Stimulated activated CD8-positive, alpha-beta memory T cell treated with anti-CD3 and anti-CD28 coated beads, Interleukin-7, amount 100 ng/mL, for 1 hour (primary cell): ENCODE measurements at places on chromosomes 1 and 21.

DNA sequence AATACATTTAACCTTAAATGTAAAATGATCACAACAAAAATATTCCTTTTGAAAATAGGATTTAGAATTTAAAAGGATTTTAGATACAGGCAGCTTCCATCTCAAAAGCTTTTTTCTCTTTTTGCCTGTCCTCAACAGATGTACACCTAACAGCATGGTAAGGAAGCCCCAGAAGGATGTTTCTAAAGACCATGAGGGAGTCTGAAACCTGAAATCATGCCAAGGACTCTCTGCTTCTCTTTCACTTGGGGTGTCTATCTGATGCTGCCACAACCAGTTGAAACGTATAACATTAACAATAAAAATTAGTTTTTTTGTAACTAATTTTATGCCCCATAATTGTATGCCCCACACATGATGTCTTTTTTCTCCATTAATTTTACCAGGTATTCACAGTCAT, 5.4 kb upstream of the ZNF281 start:
- DNase-seq, result no peak

DNA sequence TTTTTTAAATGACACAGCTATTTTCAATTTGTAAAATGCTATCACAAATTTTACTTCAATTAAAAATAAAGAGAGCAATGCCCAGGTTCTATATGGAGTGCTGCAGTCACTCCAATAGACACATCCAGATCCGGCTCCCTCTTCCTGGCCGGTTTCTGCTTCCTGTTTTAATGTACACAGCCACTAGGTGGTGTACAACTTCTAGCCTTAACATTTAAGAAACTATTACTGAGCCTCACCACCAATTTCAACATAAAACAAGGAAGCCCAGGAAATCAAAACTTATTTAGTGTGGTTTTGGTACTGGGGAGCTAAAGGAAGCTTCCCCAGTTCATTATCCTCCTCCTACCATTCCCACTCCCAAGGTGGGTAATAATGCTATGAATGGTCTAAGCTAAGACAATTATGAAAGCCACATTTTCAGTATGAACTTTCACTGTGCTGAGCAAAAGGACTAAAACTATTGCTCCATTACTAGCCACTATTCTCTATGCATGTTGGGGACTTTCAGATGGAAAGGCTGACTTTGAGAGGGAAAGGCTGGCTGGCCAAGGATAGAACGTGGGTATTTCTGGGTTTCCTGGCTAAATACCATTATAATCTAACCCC, 25.5 kb upstream of the MTMR11 start:
- no peak for DNase-seq

DNA sequence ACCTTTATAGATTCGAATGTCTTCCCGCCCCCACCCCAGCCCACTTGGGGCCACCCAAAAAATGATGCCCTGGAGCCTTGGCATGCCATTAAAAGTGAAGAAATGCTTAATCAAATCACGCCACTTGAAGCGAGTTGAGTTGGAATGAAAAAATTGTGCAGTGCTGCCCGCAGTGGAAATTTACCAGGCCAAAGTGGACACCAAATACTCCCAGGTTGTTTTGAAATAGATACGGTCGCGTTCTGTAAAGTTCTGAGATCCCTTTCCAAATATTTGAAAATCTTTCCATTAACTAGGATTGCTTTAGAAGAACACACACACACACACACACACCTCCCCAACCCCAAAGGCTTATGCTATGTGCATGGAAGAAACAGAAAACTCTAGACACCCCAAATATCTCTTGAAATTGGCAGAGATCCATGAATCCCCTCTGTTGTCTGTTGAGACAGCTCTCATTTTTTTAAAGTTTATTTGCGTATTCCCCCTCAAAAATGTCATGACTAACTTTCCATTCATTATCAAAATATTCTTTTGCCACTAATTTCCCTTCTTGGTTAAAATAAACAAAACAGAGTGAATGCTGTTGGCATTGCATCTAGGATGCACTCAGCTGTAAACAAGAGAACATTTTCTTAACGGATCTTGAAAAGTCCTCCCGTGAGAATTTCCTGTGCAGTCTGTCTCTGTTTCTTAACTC, 142.3 kb upstream of the KCNE2 start:
- DNase-seq, result no peak

GRCh38 chr1:168932539-168932938, 174.0 kb upstream of the ATP1B1 start:
- no peak for DNase-seq

DNA sequence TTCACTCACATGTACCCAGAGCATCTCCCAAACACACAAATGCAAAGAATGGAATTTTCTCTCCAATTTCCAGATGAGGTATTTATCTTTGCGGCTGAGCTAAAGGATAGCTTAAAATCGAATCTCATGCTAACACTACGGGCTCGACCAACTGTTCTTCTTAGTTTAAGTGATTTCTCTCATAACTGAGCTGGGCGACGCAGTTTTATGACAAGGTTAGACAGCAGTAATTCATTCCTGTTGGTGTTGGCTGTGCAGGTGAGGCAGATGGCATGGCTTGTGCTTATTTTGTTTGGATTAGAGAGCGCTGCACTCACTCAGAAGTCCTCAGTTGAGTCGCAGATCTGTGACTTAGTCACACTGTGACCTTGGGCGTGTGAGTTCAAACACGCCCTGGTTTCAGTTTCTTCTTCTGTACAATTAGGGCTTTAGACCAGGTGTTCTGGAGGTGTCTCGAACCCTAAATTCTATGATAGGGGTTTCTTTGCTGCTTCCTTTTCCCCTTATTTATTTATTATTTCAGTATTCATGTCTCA, 41.5 kb upstream of the MRPS6 start:
- no peak for DNase-seq

GRCh38 chr1:153368495-153368894, 6.9 kb downstream of the S100A12 start:
- DNase-seq, result no peak

GRCh38 chr1:22665752-22666151, 12.7 kb downstream of the C1QB start:
- no peak for DNase-seq

DNA sequence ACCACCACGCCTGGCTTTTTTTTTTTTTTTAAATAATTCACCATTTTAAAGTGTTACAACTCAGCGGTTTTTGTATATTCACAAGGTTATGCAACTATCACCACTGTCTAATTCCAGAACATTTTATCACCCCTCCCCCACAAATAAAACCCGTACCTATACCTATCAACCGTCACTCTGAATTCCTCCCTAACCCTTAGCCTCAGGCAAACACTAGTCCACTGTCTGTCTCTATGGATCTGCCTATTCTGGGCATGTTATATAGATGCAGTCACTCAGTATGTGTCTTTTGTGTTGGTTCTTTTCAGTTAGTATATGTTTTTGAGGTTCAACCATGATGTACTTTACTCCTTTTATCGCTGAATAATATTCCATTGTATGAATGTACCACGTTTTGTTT, 19.3 kb upstream of the GRHL3 start:
- no peak for DNase-seq

DNA sequence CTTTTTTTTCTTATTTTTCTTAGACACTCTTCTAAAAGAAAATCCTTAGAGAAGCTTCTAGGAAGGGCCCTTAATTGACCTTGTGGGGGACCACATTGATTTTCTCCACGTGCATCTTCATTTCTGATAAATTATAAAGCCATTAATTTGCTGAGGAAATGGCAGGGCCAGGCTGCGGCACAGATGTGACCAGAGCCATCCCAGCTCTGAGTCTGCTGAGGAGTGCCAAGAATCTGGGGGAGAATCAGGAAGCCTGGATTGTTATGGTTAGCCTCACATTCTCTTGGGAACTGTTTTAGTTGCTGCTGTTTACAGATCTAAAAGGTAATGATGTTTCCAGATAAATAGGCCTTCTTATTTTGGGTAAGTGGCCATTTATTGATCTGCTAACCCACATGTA, 16.2 kb downstream of the PROX1 start:
- DNase-seq, result no peak

DNA sequence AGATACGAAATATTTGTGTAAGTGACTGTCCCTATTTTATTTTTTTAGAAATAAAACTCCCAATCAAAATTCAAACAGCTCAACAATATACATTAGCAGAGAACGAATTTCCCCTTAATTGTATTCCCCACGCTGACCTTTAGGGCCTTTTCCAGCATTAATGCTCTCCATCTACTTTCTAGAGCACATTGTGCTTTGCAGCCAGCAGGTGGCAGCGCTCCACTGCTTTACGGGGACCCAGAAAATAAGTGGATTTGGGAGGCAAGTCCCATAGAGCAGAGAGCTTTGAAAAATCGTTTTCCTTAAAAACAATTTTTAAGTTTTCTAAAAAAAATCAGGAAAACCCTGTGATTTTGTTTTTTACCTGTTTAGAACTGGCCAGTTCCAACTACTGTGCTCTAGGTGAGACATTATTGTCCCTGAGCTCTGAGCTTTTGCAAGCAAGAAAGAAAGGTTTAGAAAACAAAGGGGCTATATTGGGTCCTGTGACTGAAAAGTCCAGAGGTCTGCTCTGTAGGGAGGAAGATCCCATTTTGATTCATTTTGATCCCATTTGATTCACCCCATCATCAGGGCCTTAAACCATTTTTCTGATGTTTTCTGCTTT, 144.4 kb upstream of the ZNF644 start:
- DNase-seq, result no peak

GRCh38 chr1:209249785-209250440, 333.6 kb upstream of the CAMK1G start:
- DNase-seq, result no peak

- no peak for DNase-seq
Observed at GRCh38 chr1:12320486-12320885, 90.7 kb downstream of the VPS13D start.

- DNase-seq, result no peak
Observed at GRCh38 chr1:230284891-230285290, 141.2 kb downstream of the PGBD5 start.

DNA sequence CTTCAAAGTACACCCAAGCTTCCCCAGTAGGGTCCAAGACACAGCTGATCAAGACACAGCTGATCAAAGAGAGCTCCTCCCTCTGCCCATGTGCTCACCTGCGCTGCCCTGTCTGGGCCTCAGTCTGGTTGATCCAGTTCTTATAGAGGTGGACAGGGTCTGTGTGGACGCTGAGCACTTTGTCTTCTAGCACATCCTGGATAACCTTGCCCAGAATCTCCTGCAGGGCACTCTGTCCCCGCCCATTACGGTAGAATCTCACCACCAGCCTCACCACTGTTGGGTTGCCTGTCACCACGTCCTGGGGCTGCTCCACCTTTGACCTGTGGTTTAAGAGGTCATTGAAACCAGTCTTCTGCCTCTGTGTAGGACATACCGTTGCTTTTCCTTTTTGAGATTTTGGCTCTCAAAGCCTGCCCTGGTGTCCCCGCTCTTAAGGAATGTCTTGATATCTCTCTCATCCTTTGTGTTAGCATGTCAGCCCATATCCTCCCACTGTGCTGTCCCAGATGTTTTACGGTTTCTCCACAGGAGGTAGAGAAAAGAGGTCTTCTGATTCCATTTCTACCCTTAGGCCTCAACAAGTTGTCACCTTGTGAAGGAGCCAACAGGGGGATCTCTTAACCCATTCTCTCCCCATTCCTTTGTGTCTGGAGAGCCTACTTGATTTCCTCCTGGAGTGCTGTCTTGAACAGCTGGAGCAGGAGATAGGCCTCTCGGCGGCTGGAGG, 33.5 kb downstream of the IQGAP3 start:
- no peak for DNase-seq

GRCh38 chr1:20834192-20834591, 47.1 kb upstream of the HP1BP3 start:
- no peak for DNase-seq

- DNase-seq, result peak; percentile 48
Observed at GRCh38 chr1:234478152-234478480, 863 bp downstream of the TARBP1 start.
